G401 (cell line): ENCODE measurements at places on chromosomes 5 and 9.

DNA sequence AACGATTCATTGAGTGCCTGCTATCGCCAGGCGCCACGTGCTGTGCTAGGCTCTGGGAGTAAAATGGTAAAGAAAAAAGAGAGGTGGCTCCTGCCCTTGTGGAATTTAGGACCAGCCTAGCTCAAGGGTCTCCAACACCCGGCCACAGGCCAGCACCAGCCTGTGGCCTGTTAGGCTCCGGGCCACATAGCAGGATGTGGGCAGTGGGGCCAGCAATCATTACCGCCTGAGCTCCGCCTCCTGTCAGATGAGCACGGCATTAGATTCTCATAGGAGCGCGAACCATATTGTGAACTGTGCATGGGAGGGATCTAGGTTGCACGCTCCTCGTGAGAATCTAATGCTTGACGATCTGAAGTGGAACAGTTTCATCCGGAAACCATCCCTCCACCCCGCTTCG is 1.5 kb downstream of the RMRP start:
- DNase-seq: no peak

GRCh38 chr9:129798973-129799372 is 4.0 kb upstream of the TOR1B start:
- no peak for DNase-seq

- DNase-seq: no peak
These were observed 58.0 kb upstream of the COL15A1 start for GRCh38 chr9:98885575-98886295.

DNA sequence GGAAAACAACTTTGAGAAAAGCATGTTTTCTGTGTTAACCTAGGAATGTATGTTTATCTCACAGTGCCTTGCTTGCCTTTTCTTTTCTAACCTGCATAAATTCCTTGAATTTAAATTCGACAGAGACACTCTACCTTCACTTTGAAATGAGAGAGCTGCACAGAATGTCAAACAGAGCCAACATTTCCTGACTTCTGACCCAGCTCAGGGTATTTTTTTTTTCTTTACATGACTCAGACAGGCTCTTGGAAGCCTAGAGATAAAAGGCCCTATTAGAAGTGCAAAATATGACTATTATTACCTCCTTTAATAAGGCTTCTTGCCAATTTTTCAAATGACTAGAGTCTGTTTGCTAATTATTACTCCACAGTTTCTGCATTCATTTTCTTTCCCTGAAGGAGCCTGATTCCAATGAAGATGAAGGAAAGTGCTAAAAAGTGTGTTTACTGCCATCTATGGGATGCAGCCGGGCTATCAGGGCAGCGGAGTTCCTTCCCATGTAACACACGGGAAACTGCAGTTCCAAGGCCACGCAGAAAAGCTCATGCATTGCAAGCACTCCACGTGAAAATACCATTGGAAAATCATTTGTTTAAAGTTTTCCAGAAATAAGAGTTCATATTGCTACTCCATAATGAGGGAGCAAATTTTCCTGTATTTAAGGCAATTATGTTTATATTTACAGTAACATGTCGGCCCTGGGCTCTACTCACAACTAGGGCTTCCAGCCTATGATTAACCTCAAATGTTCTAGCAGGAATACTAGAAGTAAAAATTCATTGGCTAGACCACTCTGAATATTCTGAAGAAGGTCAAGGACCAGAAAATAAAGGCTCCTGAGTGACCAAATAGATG is 485.6 kb downstream of the ZSWIM6 start:
- peak; percentile 91 for DNase-seq

DNA sequence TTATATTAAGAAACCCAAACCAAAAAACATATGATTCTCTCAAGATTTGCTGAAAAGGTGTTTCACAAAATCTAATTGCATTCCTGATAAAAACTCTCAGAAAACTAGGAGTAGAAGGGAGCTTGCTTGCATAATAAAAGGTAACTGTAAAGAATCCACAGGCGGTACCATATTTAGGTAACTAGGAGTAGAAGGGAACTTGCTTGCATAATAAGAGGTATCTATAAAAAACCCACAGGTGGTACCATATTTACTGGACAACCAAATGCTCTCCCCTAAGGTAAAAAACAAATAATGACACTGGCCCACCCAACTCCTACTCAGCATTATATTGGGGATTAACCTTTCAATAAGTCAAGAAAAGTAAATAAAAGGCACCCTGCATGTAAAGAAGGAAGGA is 57.5 kb upstream of the FCN1 start:
- no peak for DNase-seq

- no peak for DNase-seq
These were observed 182.4 kb upstream of the ATP10B start for GRCh38 chr5:161034451-161034850.

- DNase-seq: no peak
These were observed 634.9 kb upstream of the ZNF608 start for GRCh38 chr5:125381290-125381689.
